NCI-H345 (cell line): ENCODE measurements at places on chromosomes 7 and 10.

DNA sequence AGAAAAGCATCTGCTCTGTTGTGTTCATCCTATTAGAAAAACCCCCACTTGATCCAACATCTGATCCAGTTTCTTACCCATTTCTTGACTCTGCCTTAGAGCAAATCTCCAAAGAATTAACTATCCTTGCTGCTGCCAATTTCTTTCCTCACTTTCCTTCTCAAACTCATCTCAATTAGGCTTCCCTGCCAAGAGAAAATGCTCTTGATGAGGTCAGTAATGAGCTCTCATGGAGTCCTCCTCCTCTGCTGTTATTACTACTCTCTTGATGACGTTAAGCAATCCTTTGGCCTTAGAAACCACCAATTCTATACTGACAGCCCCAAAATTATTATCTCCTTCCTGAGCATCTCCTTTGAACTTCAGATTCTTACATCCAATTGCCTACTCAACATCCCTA lies 162.0 kb upstream of the FAM13C start:
- no peak for DNase-seq

GRCh38 chr10:24457661-24458318 lies 248.9 kb downstream of the KIAA1217 start:
- DNase-seq, result no peak

- no peak for DNase-seq
These were observed 46.0 kb downstream of the CDC123 start for GRCh38 chr10:12241810-12242529.

GRCh38 chr10:42960991-42961795 lies 115.7 kb upstream of the RET start:
- DNase-seq, result no peak

DNA sequence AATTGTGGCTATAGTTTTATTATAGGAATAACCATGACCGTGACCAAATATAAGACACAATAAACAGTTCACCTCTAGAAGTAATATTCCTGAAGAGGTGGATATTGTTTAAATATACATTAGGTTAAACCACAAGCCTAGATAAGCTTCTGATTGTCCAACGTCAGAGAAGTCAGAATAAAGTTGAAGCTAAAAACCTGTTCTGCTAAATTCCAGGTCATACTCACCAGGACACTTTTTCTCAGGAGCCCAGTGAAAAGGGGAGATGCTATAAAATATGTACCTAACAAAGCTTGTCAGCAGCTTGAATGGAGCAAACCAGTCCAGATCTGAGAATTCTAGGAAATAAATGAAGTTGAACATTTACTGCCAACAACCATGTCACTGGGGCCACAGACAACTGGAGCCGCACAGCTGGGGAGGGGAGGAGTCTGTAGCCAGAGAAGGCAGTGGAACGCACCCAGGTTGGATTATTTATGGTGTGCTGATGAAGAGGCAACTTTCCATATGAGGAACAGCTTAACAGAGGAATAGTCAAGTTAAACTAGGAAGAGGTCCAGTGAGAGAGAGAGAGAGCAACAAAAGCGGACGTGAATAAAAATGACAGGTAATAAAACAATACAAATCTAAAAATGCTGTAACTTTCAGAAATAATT lies 191.1 kb downstream of the ZNF438 start:
- DNase-seq, result no peak

DNA sequence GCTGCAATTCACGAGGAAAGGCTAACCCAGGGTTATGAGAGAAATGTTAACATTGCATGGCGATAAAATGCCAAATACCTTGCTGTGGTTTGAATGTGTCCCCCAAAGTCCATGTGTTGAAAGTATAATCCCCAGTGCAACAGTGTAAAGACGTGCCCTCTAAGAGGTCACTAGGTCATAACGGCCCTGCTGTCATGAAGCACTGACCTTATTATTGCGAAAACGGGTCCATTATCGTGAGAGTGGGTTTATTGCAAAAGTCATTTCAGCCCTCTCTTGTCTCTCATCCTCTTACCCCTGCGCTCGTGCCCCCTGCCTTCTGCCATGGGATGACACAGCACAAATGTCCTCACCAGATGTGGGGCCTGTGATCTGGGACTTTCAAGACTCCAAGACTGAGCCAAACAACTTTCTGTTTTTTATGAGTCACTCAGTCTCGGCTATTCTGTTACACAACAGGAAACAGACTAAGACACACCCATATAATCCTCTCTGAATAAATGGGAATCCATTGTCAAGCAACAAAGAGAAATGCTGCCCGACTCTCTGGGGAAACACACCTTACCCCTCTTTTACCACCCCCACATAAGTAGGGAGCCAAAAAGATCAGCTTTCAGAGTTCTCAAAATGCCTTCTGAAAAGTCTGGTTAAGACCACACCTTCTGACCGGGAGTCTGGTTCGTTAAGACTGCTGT lies 73.1 kb upstream of the UCN3 start:
- no peak for DNase-seq

DNA sequence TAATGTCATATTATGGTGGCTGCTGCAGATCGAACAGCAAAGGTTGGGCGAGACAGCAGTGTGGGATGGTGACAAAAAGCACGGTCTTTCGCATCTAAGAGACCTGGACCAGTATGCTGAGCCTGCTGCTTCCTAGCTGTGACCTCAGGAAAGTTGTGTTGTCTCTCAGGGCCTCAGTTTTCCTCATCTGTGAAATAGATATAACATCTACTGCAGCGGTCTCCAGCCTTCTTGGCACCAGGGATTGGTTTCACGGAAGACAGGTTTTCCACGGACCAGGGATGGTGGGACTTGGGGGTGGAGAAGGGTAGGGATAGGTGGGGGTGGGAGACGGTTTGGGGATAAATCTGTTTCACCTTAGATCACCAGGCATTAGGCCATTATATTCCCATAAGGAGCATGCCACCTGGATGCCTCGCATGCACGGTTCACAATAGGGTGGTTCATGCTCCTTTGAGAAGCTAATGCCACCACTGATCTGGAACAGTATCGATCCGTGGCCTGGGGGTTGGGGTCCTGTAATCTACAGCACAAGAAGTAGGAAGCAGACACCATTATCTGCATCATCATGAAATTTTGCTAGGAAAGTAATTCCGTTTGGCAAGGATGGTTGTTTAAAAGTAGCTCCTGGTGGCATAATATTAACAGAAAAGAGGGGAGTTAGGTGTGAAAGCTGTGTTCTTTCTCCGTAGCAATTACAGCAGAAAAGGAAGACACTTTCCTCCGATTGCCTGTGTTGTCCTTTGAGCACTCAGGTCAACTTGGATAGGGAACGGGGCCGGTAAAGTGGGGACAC lies 10.8 kb downstream of the KLF6 start:
- DNase-seq, result no peak

- DNase-seq, result no peak
These were observed 116.3 kb downstream of the TMEM26 start for GRCh38 chr10:61336831-61337230.

- DNase-seq, result no peak
These were observed 12.3 kb upstream of the TRDMT1 start for GRCh38 chr10:17213646-17214349.
